Hepatocyte (in vitro differentiated cells): ENCODE measurements at places on chromosomes 2 and 18.
A peak's percentile ranks its signal among the peaks of the same experiment; 100 is the strongest.

GRCh38 chr2:66901344-66901743, 466.4 kb downstream of the MEIS1 start:
- no peak for DNase-seq

DNA sequence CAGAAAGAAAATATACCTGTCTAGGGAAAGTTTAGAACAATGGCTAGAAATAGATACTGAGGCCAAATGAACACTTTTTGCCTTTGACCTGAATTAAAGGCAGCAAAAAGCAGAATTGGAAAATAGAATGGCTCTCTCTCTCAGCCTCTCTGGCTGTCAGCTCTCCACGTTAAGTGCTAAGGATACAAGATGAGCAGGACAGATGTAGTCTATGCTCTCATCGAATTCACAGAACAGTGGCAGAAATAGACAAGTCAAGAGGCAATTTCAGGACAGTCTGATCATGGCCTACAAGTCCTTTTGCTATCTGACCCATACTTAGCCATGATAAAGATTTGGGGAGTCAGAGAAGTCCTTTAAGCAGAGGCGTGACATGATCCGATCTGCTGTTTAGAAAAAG, 120.2 kb upstream of the CREB1 start:
- DNase-seq, result no peak

GRCh38 chr2:200469708-200470211, 40.1 kb downstream of the KCTD18 start:
- DNase-seq, result no peak

- no peak for DNase-seq
Observed at GRCh38 chr2:239816576-239817467, 208.3 kb downstream of the NDUFA10 start.

GRCh38 chr2:47201224-47201623, 46.1 kb upstream of the STPG4 start:
- DNase-seq, result no peak

DNA sequence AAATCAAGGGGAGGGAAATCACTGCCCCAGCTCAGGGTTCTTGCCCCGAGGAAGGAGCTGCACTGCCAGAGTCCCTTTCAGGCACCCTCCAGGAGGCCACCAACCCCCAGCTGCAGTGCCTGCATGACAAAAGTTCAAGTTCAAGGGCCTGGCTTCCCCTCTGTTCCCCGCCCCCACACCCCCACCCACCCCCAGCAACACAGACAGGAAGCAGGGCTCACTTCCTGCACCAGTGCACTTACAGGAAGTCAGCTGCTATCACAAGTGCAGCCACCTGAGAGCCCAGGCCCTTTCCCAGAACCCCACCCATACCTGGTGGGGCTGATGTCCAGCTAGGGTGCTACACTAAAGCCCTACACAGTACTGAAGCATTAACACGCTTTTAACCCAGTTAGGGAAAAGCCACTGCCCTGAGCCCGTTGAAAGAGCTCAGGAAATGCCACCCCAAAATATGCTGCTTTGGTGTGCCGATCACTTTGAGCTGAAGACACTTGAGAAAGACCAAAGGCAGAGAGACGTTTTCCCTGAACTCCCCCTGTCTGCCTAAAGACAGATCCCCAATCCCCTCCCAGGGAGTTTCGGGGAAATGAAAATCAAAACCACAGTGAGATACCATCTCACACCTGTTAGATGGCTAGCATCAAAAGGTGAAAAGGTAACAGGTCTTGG, 109.9 kb upstream of the CAB39 start:
- no peak for DNase-seq

- DNase-seq, result no peak
Observed at GRCh38 chr2:56127010-56127409, 56.8 kb upstream of the CCDC85A start.

DNA sequence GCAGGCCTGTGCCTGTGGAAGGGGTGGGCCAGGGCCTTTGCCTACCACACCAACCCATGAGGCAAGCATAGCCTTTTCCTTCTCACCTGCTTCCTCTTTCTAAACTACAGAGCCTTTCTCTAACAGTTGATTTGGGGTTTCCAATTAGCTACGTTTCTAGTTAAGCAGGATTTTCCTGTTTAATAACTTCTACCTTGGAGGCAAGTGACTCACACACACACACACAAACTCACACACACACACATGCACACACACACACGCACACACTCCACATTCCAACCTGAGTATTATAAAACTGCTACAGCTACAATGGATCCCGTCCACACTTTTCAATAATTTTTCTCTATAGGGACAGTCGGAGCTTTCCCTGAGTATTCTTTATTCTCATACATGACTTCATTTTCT, 84.9 kb downstream of the SOX11 start:
- peak; percentile 53 for DNase-seq

- DNase-seq, result no peak
Observed at GRCh38 chr2:239896075-239896474, 129.1 kb downstream of the NDUFA10 start.

DNA sequence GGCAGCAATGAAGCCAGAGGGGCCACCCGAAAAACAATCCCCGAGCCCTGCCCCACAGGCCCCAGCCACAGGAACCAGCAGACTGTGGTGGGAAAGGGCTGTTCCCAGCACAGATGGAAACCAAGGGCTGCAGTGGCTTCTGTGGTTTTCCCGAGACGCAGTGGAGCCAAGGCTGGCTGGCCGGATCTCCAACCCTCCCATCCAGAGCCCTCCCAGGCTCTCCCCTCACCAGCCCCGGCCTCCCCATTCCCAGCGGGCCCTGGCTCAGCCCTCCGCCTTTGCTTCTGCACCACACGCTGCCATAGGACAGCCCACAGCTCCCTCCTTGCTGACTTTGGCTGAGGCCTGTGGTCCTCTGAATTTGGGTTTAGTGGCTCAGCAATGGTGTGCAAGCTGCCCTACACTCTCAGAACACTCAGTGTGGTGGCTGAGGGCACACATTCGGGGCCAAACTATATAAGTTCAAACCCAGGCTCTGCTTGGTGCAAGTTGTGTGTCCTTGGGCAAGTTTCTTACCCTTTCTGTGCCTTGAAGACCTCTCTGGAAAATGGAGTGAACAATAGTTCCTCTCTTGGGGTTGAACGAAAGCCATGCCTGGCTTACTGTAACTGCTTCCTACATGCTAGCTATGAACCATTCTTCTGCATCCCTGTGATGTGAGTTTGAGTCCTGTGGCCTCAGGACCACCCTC, 200.1 kb downstream of the SMAD7 start:
- no peak for DNase-seq

DNA sequence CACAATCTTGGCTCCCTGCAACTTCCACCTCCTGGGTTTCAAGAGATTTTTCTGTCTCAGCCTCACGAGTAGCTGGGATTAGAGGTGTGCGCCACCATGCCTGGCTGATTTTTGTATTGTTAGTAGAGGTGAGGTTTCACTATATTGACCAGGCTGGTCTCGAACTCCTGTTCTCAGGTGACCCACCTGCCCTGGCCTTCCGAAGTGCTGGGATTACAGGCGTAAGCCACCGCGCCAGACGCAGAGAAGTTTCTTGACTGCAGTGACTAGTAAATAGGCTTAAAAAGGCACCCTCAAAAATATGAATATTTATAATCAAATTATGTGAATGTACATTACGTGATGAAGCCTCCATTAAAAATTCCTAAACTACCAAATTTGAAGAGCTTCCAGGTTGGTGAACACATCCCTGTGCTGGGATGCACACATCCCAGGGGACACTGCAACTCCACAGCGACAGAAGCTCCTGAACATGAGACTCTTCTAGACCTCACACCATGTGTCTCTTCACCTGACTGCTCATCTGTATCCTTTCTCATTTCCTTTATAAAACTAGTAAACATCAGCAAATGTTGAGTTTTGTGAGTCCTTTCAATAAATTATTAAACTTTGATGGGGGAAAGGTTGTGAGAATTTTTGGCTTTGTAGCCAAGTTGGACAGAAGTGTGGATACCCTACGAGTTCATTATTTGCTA, 203.3 kb upstream of the SPOPL start:
- no peak for DNase-seq

- DNase-seq, result no peak
Observed at GRCh38 chr18:48589797-48590519, 51.1 kb downstream of the CTIF start.

GRCh38 chr18:210733-211132, 52.4 kb downstream of the USP14 start:
- DNase-seq, result no peak

- DNase-seq, result no peak
Observed at GRCh38 chr2:26215833-26216232, 28.6 kb downstream of the HADHA start.

GRCh38 chr2:46988733-46989481, 73.3 kb upstream of the MCFD2 start:
- no peak for DNase-seq

DNA sequence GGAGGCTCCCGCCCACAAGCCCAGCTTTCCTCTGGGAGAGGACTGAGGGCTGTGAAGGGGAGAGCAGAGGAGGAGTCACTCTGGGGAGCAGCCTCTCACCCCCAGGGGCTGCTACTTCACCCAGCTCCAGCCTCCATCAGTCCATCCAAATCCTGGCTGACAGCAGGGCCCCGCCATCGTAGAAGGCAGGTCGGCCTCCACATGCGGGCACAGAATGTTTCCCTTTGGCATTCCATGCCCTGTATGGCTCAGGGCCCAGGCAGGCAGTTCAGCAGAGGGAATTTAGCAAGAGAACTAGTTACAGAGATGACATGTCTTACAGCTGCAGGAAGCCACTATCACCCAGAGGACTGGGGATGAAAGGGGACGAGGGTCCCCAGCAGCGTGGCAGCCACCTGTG, 6.4 kb upstream of the ODC1 start:
- DNase-seq, result no peak

DNA sequence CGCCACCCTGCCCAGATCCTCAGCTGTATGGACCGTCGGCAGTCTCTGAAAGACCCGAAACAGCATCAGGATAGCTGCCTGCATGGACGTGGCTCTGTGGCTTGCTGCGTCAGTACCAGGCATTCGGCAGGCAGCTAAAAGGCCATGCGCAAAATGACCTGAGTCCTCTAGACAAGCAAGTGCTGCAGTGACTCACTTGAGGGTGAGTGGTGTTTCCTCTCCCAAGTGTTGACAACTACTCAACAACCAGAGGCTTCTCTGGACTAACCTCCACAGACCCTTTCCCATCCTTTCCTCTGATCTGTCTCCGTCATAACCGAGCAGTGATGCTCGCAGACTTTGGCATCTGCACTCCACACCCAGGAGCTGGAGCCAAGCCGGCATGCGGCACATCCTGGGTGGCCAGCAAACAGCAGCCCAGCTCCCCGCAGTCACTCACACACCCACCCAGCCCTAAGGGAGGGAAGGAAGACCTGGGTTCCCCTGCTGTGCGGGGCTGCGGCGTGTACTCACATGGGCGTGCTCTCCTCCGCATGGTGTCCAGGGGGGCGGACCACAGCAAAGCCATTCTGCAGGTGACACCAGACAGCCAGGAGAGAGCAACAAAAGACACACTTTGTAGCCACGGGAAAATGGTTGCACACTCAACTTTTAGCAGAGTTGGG, 239.3 kb downstream of the TWIST2 start:
- no peak for DNase-seq

DNA sequence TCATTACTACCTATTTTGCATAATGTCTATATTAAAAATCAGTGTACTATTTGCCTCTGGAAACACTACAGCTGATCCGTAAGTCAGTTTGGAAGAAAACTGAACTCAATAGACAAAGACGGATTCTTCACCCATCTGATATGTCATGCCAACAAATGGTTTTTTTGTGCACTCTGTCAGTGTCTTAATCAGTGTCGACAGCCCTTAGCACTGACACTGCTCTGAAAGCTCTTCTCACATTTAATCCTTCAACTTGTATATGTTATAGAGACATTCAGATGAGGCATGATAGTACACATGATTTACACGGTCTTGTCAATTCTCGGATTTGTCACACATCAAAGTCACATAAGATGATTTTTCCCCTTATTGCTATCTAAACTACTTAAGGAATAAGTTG, 347.5 kb upstream of the GALNT5 start:
- DNase-seq, result no peak

- DNase-seq, result peak; percentile 13
Observed at GRCh38 chr2:150787353-150788093, 300.1 kb upstream of the RND3 start.

GRCh38 chr18:911025-911424, 6.4 kb downstream of the ADCYAP1 start:
- DNase-seq, result no peak

DNA sequence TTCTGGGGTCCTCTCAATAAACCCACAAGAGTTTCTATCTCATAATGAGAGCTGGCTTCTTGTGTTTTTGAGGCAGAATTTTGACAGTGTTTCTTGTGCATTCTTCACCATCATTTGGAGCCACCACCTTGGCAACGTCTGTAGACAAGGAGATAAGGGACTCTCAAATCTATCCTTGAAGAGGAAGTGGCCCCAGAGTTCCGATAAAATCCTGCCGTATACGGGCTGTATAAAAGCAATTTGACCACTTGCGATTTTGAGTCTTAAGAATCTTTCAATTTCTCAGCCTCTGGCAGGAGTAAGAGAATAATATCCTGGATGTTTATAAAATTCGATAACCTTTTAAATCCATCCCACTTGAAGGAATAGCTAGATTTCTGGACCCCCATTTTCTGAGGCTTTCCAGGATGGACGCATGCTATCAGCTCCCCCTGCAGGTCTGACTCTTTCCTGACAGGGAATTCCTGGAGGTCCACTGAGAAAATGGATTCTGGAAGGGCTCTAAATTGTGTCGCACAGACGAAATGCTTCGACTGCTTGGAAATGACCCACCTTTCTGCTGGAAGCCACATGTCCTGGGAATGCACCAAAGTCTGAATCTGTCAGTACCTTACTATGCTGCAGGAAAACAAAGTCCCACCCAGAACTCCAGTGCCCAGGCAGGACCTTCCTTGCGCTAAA, 54.1 kb downstream of the E2F6 start:
- DNase-seq, result peak; percentile 64

DNA sequence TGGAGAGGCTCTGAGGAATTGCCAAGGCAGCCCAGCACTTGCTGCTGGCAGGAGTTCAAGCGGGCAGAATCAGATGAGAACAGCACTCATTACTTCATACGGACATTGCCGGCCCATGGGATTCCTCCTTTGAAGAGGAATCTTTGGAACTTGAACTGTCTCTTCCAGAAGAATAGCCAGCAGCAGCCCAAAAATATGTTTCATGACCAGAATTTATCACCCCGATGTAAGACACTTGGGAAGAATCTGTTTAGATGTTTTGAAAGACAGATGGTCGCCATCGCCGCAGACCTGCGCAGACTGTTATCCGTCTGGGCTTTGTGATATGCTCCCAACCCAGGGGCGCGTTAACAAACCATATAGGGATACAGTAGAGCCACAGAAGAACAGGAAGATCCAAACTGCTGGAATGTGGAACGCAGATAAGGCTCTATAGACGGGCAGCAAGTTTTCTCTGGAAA, 3.7 kb upstream of the ADI1 start:
- peak; percentile 35 for DNase-seq

- DNase-seq, result peak; percentile 78
Observed at GRCh38 chr2:70995426-70995729, 705 bp upstream of the TEX261 start.

DNA sequence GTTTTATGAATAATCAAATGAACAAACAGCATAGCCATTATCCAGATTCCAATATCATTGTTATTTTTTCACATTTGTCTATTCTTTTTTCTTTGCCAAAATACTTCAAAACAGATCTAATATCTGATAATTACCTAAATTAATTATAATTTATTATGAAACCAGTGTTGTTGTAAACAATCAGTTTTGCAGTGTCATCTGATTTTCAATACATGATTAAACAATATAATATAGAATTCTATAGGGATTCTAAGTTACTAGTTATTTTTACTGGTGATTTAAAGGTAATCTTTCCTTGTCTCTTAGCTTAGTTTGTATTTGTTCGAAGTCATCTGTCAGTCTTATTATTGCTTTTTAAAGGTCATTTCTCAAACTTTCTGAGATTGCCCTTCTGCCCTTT, 101.0 kb downstream of the BIRC6 start:
- no peak for DNase-seq

GRCh38 chr2:71220743-71221142, 6.2 kb downstream of the PAIP2B start:
- no peak for DNase-seq
